ENCODE measurements at places on chromosomes 16 and 17. TPM values are rescaled to one million over a fixed set of nuclear protein-coding genes. Genes with fewer than 3 reads are reported as not detected.

- no peak for DNase-seq
Measured at GRCh38 chr17:64555281-64555680, 48.5 kb downstream of the CEP95 start.

DNA sequence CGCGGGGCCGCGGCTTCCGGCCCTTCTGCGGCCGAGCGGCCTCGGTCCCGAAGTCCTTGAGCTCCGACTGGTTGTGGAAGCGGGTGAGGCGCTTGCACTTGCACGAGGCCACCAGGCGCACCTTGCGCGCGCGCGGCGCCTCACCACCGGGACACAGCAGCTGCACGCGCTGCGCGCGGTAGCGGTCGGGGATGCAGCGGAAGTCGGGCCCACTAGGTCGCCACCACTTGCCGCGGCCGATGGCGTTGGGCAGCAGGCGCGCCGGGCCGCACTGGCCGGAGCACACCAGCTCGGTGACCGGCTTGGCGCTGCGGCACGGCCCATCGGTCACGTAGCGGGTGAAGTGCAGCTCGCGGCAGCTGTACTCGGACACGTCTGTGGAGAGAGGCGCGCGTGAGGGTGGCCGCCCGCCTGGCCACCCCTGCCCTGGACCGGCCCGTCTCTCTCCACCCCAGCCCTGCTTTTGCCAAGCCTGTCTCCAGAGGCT, 3.2 kb downstream of the SOST start:
- DNase-seq: peak; percentile 73

- no peak for DNase-seq
Measured at GRCh38 chr16:59090541-59090940, 356.4 kb upstream of the GOT2 start.

GRCh38 chr17:30237296-30238002, 2.0 kb upstream of the SLC6A4 start:
- DNase-seq: no peak

DNA sequence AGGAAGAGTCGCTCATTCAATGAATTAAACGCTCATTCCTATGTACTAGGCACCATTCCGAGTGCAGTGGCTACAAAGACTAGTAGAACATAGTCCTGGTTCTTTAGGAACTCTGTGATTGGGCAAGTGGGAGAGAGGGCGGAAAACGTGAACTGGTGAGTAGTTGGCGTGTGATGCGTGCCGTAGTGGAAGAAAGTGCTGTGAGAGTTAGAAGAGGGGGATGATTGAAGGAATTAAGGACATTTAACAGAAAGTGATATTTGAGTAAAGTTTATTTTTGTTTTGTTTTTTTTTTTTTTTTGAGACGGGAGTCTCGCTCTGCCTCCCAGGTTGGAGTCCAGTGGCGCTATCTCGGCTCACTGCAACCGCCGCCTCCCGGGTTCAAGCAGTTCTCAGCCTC, 7.9 kb upstream of the SLFN14 start:
- DNase-seq: no peak

GRCh38 chr16:59356709-59357108, 622.6 kb upstream of the GOT2 start:
- no peak for DNase-seq

DNA sequence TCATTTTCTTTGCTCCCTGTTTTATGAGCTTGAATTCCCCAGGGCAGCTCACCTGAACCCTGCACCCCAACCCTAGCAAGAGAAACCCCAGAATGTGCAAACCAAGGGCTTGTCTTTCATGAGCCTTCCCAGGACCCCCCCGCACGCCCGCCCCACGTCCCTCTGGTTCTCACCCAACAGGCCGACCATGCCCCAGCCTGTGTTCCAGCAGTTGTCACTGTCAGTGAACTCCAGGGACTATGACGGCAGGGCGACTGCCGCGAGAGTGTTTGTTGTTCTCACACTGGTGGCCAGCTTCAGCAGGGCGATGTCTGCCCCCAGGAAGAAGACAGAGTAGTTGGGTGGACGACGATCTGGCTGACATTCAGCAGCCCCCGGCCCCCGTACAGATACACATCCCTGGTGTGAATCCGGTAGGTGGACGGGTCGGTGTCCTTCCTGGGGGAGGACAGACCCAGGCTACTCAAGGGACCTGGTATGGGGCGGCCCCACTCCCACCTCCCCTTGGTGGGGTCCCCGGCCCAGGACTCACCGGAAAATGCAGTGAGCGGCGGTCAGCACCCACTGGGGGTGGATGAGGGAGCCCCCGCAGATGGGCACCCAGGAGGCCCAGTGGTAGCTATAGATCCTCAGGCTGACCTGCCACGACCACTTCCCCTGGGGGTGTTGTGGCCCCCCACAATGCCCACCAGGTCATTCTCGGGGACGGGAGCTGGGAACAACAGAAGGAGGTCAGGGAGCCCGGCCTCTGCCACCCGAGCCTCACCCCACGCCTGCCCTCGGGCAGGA, 20.1 kb downstream of the TPSD1 start:
- DNase-seq: peak; percentile 50

GRCh38 chr16:46688101-46688653, 801 bp downstream of the VPS35 start:
- DNase-seq: no peak

DNA sequence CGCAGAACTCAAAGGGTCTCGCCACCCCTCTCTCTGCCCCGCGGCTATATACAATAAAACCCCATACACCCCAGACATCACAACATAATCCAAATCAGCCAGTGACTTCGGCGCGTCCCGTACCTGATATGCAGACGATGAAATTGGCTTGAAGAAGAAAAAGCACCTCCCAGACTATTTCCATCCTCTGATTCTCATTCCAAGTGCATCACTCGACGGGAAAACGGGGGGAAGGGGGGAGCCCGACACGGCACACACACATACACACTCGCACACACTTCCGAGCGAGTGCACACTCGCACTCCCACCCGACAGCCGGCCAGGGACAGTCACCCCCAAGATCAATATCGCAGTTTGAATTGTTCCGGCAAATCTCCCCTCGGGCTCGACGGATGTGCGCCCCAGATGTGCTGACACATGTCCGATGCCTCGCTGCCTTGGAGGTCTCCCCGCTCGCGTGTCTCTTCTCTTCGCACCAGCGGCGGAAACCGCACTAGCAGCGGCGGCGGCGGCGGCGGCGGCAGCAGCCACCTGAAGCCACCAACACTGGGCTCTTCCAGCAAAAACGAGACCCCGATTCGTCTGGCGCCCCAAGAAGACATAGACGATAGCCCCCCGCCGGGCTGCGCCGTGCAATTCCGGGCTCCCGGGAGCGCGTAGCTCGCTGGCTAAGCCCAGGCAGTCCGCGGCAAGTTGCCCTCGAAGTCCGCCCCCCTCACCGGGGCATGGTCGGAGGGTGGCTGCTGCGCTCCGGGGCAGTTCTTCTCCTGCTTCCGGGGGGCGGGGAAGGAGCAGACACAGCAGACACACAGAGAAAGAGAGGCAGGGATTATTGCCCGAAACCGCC, 688 bp downstream of the CA10 start:
- no peak for DNase-seq

DNA sequence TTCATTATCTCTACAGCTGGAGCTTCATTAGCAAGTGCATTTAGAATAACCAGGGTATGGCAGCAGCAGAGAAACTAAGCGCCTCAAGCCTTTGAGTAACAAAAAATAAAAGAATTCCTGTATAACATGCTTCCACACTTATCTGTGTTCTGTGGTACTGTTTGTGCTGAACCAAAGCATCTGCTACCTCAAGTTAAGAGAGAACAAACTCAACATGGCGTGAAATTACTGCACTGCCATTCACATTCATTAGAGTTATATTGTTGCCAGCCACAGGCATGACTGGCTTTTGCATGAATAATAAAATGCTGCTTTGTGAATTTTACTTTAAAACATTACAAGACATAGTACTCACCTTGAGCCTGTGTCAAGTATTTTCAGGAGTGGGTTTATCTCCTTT, 76.6 kb downstream of the NLK start:
- no peak for DNase-seq

DNA sequence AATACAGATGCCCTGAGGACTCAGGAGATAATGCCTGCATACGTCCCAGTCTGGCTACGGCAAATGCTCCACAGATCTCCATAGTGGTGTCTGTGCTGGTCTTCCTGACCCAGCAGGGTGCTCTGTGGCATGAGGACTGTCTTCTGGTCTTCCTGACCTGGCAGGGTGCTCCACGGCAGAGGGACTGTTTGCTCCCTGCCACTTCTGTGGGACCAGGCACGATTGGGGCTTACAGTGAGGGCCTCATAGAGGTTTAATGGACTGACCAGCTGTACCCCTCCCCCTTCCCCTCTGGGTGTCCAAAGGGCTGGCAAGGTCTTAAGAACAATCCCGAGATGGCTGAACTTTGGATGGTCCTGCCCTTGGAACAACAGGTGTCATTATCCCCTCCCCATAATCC, 123.1 kb downstream of the C16orf78 start:
- DNase-seq: no peak

GRCh38 chr17:68035523-68036303, at the start of gene KPNA2:
KPNA2 (plus strand) TSS chr17:68035735; CDS start chr17:68037133, 1,398 bp downstream.
- DNase-seq: peak; percentile 97

- no peak for DNase-seq
Measured at GRCh38 chr17:65314212-65314611, 177.0 kb downstream of the RGS9 start.

DNA sequence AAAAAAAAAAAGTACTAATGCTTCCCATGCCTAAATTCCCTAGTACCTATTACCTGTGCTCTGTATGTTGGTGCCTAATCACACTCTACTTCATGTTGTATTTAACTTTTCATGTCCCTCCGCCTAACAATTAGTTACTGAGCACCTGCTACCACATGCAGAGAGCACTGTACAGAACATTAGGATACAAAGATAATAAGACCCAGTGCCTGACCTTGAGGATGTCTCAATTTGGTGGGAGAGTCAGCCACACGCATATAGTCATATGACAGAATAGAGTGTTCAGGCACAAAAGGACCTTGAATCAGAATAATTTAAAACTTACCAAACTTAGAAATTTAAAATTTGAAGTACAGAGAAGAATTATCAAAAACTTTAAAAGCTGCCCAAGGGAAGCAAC, 42.1 kb downstream of the USP31 start:
- DNase-seq: no peak

GPR139 gene
- not detected for polyA plus RNA-seq

GEMIN4 gene
- 5.6 TPM for polyA plus RNA-seq

PPP1R27 gene
- not detected for polyA plus RNA-seq

ENPP7 gene
- not detected for polyA plus RNA-seq
